ENCODE measurements at places on chromosomes 4 and X.
A peak's percentile ranks its signal among the peaks of the same experiment; 100 is the strongest.

DNA sequence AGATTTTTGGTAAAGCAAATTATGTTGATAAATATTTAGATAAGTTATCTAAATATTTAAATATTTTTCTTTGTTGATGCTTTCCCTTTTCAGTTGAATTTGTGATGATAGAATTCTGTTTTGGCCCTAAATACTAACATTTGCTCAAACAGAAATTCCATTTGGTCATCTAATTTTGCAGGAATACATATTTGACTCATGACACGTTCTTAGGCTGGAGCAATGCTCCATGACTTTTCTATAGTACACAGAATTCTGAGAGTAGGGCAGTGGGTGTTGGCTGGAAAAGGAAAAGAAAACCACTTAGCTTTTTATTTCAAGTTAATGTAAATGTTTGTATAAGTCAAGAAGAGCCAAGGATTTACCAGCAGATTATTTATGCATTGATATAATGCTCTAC lies 58.6 kb upstream of the GK2 start:
- no peak for DNase-seq

DNA sequence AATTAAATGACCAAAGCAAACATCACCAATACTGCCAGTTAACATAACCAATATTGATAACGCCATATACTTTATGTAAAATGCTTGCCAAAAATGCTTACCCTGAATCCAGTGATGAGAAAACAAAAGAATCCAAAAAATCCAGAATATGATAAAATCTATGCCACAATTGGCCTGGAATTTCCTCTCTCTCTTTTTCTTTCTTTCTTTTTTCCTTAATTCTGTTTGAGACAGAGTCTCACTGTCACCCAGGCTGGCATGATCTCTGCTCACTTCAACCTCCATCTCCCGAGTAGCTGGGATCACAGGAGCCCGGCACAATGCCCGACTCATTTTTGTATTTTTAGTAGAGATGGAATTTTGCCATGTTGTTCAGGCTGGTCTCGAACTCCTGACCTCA lies 9.8 kb upstream of the SLC7A11 start:
- no peak for DNase-seq

GRCh38 chr4:121778991-121779628 lies 14.1 kb upstream of the SMIM43 start:
- DNase-seq: no peak

- peak; percentile 59 for DNase-seq
Observed at GRCh38 chr4:114180481-114180880, 201.0 kb upstream of the ARSJ start.

DNA sequence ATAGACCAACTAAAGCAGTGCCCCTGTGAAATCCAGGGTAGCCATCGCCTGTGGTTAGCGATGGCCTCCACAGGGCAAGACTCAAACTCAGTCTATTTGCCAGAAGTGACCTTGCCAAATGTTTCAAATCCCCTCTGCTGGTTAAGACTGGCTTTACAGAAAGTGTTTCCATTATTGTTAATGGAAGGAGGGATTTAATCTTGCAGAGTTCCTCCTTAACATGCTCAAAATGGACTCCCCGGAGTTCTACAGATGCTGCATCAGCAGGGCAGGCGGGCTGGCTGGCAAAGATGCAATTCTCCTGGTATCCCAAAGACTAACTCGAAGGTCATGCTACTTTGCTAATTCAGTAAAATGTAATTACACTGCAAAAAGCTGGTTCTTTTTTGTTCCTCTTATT lies 313.0 kb upstream of the SLC7A11 start:
- no peak for DNase-seq

GRCh38 chr4:168309781-168310180 lies 8.8 kb downstream of the DDX60 start:
- no peak for DNase-seq

DNA sequence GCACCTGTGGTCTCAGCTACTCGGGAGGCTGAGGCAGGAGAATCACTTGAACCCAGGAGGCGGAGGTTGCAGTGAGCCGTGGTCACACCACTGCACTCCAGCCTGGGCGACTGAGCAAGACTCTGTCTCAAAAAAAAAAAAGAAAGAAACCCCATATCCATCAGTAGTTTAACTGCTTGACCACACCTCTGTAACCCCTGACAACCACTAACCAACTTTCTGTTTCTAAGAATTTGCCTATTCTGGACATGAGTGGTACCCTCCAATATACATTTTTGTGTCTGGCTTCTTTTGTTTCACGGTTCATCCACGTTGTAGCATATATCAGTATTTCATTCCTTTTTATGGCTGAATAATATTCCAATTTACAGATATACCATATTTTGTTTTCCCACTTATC lies 9.1 kb downstream of the PPAT start:
- no peak for DNase-seq

DNA sequence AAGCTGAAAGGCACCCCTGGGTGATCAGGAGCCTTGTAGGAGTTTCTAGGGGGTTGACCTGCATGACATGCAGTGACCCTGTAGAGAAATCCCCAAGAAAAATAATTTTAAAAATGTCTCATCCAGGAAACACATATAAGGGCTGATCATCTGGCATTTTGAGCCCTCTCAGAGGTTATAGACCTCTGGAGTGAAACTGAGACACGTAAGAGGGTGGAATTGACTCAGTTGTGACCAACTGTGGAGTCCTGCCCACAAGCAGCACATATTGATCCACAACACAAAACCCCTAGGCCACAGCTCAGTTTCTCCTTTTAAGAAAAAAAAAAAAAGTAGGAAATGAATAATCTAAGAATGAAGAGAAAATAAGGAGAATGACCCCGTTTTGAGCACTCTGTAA lies 32.5 kb upstream of the MTMR8 start:
- DNase-seq: no peak

DNA sequence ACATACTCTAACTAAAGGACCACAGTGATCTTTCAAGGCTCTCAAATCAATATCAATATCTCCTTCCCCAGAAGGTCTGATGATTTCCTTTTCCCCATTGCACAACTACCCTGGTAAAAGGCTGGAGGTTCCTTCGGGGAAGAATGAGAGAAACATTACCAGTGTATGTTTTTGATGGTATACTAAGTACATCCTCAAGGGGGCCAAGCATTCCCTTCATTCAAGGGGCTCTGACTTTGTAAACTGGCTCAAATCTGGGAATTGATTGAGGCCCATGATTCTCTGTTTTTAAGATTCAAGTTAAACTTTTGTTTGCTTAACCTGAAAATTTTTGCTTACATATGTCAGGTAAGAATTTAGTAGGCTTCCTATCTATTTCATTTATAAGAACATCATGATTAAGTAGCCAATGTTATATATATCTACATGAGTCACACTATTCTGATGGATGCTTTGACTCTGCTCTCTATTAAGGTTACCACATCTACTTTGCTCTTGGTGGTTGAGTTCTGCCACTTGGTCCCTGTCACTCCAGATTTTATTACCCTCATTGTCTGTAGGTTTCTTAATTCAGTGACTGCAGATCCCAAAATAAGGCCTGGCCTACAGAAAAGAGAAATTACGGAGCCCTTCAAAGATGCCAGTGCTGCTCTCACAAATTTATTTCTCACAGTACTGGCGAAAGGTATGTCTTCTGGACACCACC lies 16.4 kb upstream of the GUCY1B1 start:
- DNase-seq: no peak

- DNase-seq: no peak
Observed at GRCh38 chrX:22396408-22396807, 123.7 kb downstream of the CBLL2 start.

GRCh38 chr4:45621971-45622370 lies 501.9 kb downstream of the GABRG1 start:
- DNase-seq: no peak

DNA sequence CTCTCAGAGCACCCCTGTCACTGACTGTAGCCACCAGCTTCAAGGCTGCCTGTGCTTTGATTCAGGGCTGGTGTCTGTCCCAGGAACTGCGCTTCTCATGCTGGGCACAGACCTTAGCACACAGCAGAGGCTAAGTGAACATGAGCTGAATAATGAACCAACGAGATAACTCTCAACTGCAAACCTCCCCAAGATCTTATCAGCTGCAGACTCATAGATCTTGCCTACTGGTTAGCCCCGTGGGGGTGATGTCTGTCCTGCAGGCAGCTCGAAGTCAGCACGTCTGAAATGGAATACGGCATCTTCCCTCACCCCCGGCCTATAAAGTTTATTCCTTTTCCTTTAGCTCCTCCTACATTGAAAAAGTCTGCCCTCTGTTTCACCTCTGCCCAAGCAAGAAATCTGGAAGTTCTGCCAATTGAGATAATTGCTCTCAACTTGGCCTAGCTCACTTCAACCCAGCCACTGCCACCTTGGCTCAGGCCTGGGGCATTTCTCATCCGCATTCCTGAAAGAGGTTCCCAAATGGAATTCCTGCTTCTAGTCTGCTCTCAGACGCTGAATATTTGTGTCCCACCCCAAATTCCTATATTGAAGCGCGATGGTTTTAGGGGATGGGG lies 73.7 kb downstream of the GATB start:
- no peak for DNase-seq

DNA sequence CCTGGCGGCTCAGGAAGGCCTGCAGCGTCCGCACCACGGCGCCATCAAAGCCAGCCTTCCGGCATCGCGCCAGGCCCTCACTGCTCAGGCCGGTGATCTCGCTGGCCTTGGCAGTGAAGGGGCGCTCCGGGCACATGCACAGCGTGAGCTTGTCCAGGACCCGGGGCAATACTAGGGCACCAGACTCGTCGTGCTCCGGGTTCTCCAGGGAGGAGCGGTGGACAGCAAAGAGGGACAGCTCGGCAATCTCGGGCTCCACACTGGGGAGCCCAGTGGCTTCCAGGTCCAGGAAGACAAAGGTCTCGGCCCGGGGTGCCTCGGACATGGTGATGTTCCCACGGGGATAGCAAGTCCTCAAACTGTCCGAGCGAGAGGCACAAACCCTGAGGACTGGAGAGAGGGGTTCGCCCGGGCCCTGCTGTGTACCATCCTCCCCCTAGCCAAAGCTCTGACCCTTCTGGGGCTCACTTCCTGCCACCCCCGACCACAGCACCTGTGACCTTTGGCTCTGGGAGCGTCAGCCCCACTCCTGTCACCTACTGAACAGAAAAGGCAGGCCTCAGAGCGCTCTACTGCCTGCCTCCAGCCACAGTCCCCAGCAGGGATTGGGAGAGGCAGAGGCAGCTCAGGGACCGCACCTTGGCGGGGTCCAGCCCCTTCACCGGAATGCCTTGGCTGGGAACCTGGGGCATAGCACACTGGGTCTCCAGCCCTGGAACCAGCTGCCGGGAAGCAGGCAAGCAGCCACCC lies 575 bp downstream of the TREX2 start:
- DNase-seq: no peak

DNA sequence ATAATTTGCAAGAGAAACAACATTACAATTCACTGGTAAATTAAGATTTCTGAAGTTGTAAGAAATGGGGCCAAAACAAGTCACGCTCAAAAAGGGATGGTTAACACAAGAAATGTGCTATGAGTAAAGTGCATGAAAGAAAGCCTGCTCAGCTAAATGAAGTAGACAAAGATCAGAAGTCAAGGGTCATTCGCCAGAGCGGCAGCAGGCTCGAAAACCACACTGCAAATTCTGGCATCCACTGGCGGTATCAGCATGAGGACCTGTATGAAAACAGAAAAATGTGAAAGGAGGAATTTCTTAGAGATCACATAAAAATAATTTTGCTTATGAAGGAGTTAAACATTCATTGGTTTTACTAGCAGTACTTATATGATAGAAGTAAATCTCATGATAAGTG lies 49.6 kb downstream of the FBXL5 start:
- no peak for DNase-seq

DNA sequence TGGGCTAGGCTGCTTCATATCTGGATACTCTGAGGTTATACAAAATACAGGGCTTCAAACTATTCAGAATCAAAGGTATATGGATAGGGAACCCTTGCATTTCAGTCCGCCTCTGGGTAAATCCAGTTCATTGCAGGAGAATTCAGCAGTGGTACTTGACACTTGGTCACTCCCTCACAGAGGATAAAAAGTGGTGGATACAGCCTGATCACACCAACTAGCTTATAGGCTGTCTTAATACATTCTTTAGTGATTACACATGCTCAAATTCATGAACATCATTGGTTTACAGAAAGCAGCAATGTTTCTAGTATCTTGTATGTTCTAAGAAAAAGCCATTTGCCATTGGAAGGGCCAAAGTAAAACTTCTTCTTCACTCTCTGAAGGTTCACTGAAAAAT lies 104.8 kb upstream of the PDE5A start:
- no peak for DNase-seq

GRCh38 chrX:121496966-121497365 lies 449.6 kb downstream of the GLUD2 start:
- DNase-seq: no peak

DNA sequence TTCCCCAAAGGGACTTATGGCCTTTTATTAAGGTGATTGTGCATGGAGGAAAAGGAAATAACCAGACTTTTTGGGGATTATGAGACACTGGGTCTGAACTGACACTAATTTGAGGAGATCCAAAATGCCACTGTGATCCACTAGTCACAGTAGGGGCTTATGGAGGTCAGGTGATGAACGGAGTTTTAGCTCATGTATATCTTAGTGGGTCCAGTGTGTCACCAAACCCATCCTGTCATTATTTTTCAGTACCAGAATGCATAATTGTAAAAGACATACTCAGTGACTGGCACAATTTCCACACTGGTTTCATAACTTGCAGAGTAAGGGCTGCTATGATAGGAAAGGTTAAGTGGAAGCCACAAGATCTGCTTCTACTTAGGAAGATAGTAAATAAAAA lies 131.3 kb downstream of the RTL3 start:
- DNase-seq: no peak

GRCh38 chr4:3341760-3342159 lies 48.9 kb downstream of the RGS12 start:
- DNase-seq: peak; percentile 5

DNA sequence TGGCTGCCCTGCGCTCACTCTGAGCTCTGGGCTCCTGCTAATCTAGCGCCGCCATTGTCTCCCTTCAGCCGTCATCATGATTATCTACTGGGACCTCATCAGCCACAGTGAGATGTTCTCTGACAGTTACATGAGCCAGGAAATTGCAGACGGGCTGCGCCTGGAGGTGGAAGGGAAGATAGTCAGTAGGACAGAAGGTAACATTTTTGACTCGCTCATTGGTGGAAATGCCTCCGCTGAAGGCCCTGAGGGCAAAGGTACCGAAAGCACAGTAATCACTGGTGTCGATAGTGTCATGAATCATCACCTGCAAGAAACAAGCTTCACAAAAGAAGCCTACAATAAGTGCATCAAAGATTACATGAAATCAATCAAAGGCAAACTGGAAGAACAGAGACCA lies 21.8 kb upstream of the PIN4 start:
- no peak for DNase-seq
